ENCODE measurements at places on chromosomes 3 and 15.

- DNase-seq, result peak; percentile 55
Measured at GRCh38 chr15:27742751-27743477, 356.2 kb downstream of the OCA2 start.

GRCh38 chr3:13209634-13209997 lies 136.4 kb upstream of the IQSEC1 start:
- no peak for DNase-seq

DNA sequence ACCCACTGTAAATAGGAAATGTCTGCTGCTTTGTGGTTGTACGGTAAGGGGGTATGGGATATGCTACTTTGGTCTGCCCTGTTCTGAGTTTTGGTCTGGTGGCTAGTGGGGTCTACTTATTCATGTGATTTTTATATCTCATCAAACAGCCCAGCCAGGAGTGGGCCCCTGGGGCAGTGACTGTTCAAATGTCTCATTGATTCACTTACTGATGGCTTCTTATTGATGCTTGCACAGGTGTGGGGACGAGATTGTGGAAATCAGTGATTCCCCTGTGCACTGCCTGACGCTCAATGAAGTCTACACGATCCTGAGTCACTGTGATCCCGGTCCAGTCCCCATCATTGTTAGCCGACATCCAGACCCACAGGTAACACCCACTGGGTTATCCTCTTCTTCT lies 38.5 kb downstream of the STARD5 start:
- DNase-seq, result no peak

DNA sequence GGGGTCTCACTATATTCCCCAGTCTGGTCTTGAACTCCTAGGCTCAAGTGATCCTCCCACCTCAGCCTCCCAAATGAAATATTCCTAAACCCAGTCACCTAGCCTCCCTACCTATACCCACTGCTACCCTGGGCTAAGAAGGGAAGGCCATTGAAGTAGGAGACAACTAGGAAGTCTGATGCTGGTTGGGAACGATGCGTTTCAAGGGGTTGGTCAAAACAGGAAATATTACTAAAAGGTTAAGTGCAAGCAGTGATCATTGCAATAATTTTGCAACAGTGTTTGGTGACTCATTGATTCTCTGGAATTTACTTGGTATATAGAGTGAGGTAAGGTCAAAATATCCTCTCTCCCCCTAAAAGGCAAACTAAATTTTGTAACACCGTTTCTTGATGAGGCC lies 4.6 kb upstream of the UQCRC1 start:
- DNase-seq, result no peak

DNA sequence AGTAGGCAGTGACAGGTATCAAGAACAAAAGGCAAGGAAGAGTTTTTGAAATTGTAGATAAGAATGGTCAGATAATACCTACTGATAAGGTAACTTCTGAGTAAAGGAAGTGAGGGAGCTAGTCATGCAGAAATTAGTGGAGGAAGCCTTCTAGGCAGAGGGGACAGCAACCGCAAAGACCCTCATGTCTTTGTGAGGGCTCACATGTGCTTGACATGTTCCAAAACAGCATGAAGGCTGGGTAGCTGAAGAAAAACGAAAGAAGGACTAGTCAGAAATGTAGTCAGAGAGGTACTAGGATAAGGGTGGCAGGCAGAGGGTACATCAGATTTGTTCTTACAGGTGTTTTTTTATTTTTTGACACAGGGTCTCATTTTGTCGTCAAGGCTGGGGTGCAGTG lies 5.3 kb downstream of the SIN3A start:
- DNase-seq, result no peak

DNA sequence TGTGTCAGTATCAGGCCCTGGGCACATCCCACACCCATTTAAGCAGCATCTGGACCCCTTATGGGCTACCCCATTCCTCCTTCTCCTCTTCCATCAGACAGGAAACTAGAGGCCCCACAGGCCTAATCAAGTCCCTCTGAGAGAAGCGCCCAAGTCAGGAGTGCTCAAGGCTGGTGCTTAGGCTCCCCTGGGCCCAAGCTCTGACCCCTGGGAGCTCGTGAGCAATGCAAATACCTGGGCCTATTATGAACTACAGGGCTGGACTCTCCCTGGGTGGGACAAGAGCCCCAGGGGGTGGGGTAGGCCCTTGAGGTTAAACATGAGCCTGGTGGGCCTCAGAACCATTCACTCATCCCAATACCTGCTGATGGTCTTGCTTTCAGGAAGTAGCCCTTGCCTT lies 57.4 kb downstream of the SEMA3G start:
- DNase-seq, result no peak
